ENCODE measurements at places on chromosomes 2 and 18.
A peak's percentile ranks its signal among the peaks of the same experiment; 100 is the strongest.

DNA sequence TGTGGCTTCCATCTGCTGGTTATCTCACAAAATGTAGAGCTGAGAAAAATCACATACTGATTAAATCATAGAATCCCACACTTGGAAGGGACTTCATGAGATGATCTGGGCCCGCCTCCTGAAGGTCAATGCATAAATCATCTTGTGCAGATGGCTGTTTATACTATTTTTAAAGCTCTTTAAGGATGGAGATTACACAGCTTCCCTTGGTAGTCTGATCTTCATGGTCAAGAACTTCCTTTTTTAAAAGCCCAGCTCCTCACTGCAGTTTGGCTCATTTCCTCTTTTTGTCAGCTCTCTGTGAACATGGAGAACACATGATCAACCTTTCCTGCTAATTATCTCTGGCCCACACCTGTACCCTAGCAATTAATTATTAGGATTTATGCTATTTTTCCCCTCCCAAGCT lies 25.9 kb downstream of the GCG start:
- DNase-seq: no peak

- DNase-seq: no peak
These were observed 6.1 kb upstream of the GMPPA start for GRCh38 chr2:219492575-219492974.

GRCh38 chr2:56227811-56228210 lies 44.0 kb downstream of the CCDC85A start:
- DNase-seq: peak; percentile 27

DNA sequence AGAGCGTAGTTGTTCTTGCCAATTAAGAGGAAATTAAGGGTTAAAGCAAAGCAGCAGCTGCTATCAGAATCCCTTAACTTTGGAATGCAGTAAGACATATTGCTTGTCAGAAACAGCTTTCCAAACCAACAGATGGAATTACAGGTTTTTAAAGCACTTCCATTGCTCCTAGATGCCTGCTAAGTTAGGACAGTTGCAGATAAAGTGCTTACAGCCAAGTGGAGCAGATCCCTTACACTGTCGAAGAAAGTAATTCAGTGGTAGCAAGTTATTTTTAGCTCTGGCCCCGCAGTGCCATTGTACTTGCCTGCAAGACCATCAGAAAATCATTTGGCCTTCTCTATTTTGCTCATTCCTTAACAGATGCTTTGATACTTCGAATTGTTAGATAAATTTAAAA lies 5.4 kb downstream of the PDK1 start:
- DNase-seq: no peak

- DNase-seq: no peak
These were observed 44.6 kb upstream of the DOCK10 start for GRCh38 chr2:225086915-225087314.

All from fibroblast of pulmonary artery (primary cell).